ENCODE measurements at places on chromosomes 13 and 19.
A peak's percentile ranks its signal among the peaks of the same experiment; 100 is the strongest.

GRCh38 chr13:83895994-83896580 is 13.8 kb upstream of the SLITRK1 start:
- no peak for ATAC-seq

DNA sequence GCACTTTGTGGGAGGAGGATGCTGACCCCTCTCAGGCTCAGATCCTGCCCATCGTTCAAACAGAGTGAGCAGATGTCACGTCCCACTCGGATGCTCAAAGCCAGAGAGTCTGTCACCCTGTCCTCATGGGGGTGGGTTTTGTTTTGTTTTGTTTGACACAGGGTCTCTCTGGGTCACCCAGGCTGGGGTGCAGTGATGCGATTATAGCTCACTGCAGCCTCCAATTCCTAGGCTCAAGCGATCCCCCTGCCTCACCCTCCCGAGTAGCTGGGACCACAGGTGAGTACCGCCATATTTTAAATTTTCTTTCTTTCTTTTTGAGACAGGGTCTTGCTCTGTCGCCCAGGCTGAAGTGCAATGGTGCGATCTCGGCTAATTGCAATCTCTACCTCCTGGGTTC is 4.0 kb downstream of the ADGRE2 start:
- ATAC-seq = no peak

DNA sequence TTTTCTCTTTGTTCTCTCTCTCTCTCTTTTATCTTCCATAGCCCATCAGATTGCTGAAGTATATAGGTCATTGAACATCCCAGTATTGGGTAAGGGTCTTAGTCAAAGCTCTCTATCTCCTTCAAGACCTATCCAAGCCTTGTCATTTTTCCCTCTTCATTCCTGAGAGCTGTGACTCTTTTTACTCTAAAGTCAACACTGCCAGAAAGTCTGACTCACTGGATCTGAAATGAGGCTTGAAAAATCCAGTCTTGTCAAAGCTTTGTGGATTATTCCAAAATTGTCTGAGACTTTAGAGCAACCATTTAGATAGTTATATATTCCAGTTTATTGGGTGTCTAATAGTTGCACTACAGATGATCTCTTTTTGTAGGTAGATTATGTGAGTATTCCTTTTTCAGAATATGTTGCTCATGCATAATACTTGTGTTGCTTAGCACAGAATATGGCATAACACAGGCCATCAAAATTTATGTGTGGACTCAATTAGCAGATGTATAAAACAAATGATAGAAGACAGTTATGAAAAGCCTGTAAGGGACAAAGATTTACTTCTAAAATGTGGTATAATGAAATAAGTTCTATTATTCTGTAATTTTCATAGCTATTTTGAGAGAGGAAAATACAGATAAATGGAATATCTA is 389.3 kb upstream of the PCDH9 start:
- peak; percentile 30 for ATAC-seq

GRCh38 chr13:114104655-114105520 is 27.5 kb downstream of the RASA3 start:
- no peak for ATAC-seq

- no peak for ATAC-seq
Measured at GRCh38 chr19:35462476-35462953, 14.5 kb downstream of the FFAR2 start.

DNA sequence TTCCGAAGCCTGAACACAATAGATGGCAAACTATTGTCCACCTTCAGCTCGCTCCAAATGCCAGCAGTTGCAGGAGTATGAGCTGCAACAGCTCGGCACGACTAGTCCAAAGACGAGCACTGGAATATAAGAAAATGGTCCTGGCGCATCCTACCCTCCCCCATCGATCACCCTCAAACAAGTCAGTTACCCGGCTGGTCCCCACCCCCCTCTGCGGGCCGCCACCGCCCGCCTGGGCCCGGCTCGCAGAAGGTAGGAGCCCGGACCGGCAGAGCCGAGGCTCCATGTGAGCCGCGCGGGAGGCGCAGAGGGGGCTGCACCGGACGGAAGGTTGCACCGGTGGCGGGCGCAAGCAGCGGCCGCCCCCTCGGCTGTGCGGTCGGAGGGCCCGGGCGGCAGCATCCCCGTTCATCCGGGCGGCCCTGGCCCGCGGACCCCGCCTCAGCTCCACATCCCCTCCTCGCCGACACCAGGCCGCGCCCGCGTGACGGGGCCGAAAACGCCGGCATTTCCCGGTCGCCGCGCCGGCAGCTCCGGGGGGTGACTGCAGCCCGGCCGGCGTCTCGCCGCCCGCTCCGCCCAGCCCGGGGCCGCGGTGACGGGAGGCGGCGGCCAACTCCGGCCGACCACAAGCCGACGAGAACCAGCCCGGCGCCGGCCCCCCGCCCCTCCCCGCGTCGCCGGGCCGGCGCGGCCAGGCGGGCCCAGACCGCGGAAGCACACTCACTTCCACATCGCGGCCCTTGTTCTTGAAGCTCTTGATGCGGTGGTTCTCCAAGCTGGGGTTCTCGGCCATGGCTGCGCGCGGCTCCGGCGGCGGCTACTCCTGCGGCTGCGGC is 552 bp downstream of the KPNA3 start:
- peak; percentile 35 for ATAC-seq

- ATAC-seq = no peak
Measured at GRCh38 chr19:8905342-8905741, 73.2 kb downstream of the MBD3L1 start.

- no peak for ATAC-seq
Measured at GRCh38 chr13:26343816-26344215, 89.9 kb downstream of the CDK8 start.

DNA sequence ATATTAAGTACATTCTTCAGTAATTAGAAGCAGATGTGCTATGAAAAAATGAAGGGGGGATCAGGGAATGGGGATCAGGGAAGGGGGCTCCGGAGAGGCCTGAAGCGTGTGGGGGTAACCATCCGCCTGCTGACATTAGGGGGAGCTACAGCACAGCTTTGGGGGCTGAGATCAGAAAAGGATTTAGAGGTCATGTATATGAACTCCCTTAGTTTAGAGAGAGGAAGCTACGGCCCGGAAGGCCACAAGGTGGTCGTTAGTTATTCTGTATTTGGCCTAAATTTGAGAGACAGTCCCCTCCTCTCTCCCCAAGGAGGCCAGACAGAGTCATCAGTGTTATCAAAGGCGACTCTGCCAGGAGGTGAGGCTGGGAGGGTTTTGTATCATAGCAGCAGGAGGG is 99.0 kb downstream of the TM9SF2 start:
- no peak for ATAC-seq

GRCh38 chr19:491146-491741 is 5.0 kb upstream of the MADCAM1 start:
- ATAC-seq = no peak

DNA sequence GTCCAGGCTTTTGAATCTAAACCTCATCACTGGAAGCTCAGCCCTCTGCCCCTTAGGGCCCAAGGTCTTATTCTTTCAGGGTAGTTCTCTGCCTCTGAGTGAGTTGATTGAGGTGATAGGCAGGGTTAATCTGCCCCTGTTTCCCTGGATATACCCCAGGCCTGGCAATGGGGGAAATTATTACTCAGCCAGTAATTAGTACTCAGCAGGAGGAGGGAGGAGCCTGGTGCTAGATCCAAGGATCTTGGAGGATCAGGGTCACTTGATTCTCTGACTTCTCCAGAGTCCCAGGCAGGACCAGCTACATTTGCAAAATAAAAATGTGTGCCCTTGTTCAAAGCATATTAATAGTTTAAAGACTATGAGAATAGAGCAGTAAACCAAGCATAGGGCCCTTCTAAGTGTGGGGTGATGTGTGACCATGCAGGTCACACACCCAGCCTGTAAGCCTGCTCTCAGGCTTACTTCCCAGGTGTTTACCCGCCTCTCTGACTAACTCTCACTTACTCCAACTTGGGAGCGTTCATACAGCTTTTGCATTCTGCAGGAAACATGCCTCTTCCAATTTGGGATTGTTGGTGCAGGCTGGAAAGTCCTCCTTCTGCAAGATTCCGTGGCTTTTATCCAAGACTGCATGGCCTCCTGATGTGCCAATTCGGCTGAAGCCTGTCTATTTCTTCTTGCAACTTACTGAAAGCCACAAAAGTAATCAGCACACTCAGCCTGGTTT is 7.9 kb upstream of the STK24 start:
- ATAC-seq = no peak

DNA sequence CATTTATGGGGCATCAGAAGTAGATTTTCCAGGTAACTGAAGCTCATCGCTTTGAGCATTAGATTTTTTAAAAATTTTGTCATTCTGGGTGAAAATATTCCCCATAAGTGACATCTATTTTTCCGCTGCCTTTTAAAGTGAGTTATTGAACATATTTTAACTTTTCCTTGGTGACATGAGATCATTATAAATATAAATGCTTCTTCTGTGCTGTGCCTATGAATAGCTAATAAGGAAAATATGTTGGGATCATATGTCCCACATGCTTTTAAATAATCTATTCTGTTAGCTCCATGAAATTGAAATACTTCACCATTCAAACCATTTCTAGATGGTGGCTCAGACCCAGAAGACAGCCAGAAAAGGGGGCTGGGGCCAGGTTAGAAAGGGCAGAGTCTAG is 14.1 kb downstream of the ATP7B start:
- no peak for ATAC-seq

DNA sequence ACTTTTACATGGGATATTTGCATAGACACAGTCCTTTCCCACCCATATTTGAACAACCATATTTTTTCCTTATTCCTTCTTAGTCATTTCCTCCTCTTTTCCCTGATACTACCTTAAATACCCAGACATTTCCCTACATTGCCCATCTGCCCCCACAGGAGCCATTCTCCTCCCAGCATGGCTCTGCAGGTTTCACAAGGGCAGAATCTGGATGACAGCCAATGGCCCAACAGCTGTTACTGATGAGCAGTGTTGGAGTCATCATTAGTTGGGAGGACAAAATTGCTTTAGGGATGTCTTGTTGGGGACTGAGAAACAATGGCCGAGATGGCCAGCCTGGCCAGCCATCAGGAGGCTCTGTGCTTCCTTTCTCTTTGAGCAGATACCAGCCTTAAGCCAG is 209.5 kb downstream of the KLF5 start:
- ATAC-seq = no peak

DNA sequence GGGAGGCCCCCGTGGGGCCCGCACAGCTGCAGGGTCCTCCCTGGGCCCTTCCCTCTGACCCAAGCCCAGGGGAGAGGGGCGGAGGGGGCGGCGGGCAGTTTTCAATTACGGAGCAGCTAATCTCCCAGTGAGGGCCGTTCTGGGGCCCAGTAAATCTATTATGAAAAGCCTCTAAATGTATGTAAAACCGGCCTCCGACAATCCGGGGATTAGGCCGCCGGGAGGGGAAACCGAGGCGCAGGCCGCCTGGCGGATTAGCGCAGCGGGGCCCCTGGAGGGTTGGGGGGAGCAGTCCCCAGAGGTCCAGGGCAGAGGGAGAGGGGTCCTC is 25.1 kb downstream of the EFNA2 start:
- ATAC-seq = no peak

- ATAC-seq = peak; percentile 46
Measured at GRCh38 chr13:24741016-24741662, 22.8 kb upstream of the RNF17 start.

DNA sequence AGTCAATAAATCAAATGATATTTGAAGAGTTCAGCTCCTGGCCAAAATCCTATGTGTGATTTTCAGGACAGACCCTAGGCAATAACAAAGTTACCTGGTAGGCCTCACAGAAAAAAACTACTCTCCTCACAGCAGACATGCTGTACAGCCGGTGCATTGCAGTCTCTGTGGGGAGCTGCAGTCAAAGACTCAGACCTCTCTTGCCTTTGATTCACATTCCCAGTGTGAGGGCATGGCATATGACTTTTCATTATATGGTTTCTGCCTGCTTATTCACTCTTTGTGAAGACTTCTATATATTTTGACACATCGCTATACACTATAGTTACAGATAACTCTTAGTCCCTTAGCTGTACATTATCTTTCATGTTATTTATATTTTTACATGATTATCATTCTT is 2684.3 kb upstream of the PCDH20 start:
- no peak for ATAC-seq
